ENCODE measurements at places on chromosomes 2 and 18.

DNA sequence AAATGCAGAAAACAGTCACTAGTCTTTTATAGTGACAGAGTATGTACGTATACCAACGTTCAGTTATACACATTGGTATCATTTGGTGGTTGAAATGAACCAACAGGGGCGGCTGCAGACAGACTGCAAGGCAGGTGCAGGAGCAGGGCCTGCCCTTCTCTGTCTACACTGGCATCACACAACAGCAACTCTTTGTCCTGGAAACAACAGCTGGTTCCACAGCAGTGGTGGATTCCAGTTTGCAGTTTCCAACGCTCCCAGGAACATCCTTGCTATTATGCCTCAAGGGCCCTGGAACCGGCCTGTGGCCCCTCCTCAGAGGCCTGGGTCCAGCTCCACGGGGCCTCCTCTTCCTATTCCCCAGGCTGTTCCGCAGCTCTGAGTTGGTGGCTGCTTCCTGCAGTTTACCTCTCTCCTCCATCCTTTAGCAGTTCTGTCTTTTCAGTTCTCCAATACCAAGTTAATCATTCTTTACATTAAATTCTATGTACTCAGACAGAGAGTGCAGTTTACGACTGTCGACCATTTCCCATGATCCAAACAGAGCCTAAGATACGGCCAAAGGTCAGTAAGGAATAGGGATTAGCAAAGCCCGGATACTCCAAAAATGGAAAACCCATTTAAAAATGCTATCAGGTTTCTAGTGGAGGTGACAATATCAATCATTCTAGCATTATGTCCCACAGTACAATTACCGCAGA is 87.8 kb downstream of the NOL10 start:
- no peak for DNase-seq

DNA sequence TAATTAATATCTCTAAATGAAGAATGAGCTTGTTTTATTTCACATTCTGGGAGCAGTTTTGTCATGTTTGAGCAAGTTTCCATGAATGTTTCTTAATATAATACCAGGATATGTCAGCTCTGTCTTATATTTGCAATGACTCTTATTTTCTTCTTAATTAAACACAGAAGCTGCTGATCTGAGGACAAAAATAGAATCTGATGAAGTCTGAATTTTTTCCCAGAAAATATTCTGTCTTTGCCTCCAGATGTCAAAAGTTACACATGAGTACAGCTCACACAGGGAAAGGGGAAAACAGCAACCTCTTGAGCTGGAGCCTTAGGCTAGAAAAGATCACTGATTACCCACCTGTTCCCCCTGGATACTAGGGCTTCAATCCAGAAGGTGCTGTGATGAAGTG is 606.6 kb upstream of the SYT4 start:
- no peak for DNase-seq

GRCh38 chr2:5287558-5288334 is 404.4 kb upstream of the SOX11 start:
- DNase-seq: no peak

DNA sequence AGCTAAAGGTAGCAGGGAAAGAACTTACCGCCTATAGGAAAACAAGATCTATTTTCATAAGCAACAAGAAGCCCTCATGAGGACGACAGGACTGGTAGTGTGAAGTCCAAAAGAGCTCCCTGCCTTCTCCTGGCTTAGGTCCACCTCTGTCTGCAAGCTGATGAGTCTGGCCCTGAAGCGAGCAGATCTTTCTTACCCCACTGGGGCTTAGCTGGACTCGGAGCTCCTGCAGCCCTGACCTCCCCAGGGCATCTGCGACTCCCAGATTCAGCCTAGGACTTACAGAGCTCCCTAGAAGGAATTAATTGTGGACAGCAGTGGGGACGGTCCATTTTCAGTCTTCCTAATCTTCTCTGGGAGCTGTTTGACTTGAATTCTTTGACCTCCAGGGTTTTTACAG is 53.7 kb downstream of the MCFD2 start:
- no peak for DNase-seq

DNA sequence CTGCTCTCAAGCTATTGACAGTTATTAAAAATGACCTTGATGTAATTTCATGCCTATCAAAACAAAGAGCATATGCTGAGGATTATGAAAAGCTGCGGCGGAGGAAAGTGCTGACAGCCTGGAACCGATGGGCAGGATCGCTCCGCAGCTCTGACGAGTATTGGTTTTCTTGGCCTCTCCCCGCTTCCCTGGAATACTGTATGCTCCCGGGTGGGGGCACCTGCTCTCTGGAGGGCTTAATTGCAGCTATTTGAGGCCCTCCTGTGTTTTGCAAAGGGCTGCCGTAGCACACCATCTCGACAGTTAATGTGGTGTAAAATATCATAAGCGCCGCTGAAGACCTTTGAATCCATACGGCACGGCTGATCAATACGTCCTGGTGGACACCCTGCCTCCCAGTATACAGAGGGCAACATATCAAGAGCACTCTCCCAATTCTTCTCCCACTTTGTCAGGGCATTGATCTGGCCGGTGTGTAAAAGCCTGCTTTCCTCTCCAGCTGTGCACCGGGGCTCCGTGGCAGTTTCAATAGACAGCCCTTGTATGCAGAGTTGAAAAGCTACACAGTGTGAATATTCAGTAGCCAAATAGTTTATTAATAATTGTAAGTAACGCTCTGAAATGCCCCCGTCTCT is 662.4 kb downstream of the GALR1 start:
- no peak for DNase-seq

Data from Daoy (cell line).